ENCODE measurements at places on chromosomes 16 and 17.
A peak's percentile ranks its signal among the peaks of the same experiment; 100 is the strongest.

- no peak for DNase-seq
These were observed 13.8 kb downstream of the CYBC1 start for GRCh38 chr17:82436601-82437324.

DNA sequence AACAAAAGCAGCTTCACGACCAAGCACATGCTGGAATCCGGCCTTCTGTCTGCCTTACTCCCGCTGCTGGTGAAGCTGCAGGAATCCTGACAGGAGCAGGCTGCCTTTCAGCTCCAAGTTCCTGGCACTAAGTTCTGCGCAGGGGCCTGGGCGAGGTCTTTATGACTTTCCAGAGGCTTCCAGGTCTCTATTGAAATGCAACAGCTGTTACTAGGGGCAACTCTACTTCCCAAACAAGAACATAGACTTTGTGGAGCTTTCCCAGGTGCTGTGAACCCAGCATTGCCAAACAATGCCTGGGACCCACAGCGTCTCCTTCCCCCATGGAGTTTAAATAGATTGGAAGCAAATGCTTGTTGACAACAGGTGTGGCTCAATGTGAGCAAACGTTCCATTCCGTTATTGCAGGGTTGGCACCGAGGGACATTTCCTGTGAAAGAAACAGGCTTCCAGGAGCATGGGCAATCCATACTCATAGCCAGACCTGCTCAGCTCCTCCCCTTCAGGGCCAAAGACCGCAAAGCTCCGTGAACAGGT lies 156.0 kb downstream of the CDH13 start:
- DNase-seq, result peak; percentile 3

DNA sequence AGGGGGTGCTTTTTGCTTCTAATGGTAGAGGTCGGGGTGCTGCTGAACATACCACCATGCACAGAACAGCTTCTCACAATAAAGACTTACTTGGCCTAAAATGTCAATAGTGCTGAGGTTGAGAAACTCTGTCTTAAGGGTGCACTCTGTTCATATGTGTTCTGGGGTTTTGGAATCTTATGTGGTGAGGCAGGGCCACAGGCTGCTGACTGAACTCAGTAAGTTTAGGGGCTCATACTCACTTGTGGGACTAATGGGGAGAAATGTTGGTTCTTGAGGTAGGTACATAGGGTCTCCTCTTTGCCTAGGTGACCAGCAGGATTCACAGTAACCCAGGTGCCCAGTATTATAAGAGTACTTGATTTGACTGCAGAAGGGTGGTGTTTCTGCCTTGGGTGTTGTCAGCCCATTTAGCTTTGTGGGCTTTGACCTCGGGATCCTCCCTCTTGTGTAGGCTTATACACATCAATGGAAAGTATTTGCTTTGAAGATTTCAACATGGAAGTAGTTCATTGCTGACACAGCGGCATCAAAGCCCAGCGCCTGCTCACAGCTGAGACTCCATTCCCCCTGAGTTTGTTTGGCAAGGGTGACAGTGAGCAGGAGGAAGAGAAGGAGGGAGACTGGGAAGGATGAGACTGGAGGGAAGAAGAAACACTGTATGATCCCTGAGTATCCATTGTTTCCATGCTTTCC lies 17.2 kb downstream of the SLC7A6 start:
- no peak for DNase-seq

DNA sequence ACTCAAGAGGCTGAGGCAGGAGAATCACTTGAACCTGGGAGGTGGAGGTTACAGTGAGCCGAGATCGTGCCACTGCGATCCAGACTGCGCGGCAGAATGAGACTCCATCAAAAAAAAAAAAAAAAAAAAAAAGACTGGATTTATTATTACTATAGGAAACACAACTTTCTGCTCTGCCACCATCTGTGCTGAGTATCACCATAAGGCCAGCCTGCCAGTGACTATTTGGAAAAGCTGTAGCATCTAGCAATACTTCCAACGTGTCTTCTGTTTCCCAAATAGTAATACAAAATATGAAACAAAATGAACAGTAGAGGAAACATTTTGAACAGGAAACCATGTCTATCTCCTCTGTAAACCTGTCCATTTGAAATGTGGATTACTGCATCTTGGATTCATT lies 43.6 kb upstream of the CRYM start:
- no peak for DNase-seq

DNA sequence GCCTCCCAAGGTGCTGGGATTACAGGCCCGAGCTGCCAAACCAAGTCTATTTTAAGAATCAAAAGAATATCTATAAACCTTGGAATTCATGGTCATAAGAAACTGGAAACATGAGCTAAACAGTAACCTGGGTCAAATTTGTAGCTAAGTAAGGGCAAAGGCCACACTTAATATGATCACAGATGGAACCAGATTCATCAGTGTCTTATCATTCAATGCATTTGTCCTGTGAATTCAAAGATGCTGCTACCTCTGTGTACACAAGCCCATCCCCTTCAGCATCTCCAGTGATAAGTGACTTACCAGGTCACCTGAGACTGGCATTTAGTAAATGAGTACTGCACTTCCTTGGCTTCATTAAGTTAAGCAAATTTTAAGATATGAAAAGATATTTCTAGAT lies 108.1 kb downstream of the SSH2 start:
- DNase-seq, result no peak

DNA sequence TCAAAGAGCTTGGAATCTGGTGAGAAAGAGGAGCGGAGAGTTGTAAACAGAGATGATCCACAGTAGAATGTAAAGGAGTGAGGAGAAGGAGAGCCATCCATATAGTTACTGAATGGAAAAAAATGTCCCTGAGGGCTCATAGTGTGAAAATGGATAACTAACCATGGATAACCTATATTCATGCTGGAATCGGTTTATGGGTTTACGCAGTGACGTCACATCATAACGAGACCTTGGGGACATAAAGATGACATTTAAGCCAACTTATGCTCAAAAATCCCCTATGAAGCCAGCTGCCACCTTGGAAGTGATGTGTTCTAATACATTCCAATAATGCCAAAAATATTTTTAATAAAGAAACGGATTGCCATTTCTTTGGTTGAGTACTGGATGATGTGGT lies 22.5 kb downstream of the IRX6 start:
- no peak for DNase-seq

- DNase-seq, result no peak
These were observed 8.7 kb upstream of the ARHGAP23 start for GRCh38 chr17:38419508-38419981.

- DNase-seq, result no peak
These were observed 25.5 kb upstream of the BEAN1 start for GRCh38 chr16:66401610-66402009.

DNA sequence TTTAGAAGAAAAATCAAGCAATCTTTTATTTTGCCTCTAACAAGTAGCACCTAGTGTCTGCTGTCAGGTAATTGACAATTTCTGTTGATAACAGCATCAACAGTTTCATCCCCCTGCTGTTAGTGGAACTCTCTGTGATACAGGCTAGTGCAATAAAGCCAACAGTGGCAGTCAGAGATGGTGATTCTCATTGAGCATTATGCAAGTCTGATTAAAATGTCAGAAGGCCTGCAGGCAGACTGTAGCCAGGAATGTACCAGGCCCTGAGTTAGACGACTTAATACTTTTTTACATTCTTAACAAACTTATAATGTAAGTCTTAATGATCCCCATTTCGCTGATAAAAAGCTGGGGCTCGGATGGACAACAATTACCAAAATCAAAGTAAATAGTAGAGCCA lies 14.6 kb downstream of the CYLD start:
- no peak for DNase-seq

DNA sequence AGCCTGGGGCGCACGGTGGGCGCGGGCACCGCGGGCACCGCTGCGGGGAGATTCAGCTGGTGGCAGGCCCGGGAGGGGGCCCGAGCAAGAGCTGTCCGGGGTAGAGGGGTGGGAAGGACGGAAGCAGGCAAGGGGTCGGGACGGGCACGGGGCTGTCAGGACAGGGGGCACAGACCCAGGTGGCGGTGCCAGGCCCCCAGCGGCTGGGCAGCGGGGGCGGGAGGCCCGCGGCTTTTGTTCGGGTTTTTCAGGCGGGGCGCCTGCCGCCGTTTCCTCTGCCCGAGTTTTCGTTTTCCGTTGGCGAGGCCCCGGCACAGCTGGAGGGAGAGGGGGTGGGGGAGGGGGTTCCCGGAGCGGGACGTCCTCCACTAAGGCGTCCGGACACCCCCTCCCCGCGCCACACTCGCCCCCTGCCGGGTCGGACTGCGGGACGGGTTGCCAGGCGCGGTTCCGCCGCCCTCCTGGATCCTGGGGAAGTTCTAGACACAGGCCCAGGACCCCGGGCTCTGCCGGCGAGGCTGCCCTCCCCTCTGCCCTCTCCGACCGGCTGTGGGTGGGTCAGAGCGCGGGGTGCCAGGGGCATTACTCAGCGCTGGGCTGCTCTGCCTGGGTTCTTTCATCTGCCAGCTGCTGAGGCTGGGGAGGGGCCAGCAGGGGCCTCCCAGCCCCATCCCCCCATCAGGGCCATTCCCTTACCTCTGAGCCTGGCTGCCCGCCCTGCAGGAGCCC lies 543 bp downstream of the ARHGAP23 start:
- DNase-seq, result peak; percentile 51

GRCh38 chr16:27634779-27635178 lies 84.8 kb downstream of the KATNIP start:
- DNase-seq, result no peak

- peak; percentile 55 for DNase-seq
These were observed 13.7 kb upstream of the LGALS3BP start for GRCh38 chr17:78993241-78993956.

DNA sequence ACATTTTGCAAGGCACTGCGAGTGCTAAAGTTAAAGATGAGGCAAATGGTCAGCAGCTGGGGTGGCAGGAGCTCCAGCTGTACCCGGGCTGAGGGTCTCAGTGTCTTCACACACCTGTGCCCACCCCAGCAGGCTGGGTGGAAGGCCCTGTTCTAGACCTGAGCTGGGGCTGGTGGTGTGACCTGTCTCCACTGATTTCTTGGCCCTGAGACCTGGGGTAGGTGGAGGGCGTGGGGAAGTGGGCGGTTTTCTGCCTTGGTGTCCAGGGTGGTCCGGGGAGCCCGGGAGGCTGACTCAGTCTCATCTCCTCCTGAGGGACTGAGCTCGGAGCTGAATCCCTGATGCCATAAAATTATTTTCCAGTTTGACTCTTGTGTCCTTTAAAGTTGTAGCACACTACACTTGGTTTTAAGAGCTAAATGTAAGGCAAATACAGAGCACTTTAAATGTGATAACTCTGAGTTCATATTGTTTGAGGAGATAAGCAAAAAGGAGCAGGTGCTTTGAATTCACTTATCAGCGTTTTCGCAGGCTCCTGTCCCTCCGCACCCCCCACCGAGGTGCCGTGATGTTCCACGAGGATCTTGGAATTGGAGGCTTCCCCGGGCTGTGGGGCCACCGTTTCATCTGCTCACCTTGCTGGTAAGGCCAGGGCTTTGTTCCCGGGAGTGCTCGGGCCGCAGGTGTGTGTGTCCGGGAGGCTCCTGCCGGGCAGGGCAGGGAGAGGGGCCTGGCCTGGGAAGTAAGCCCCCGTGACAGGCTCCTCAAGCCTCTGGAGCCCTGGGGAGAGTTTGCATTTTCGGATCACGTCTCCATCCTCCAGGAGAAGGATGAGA lies 117.0 kb downstream of the AATF start:
- no peak for DNase-seq

- no peak for DNase-seq
These were observed 11.9 kb downstream of the PITPNC1 start for GRCh38 chr17:67388986-67389385.

DNA sequence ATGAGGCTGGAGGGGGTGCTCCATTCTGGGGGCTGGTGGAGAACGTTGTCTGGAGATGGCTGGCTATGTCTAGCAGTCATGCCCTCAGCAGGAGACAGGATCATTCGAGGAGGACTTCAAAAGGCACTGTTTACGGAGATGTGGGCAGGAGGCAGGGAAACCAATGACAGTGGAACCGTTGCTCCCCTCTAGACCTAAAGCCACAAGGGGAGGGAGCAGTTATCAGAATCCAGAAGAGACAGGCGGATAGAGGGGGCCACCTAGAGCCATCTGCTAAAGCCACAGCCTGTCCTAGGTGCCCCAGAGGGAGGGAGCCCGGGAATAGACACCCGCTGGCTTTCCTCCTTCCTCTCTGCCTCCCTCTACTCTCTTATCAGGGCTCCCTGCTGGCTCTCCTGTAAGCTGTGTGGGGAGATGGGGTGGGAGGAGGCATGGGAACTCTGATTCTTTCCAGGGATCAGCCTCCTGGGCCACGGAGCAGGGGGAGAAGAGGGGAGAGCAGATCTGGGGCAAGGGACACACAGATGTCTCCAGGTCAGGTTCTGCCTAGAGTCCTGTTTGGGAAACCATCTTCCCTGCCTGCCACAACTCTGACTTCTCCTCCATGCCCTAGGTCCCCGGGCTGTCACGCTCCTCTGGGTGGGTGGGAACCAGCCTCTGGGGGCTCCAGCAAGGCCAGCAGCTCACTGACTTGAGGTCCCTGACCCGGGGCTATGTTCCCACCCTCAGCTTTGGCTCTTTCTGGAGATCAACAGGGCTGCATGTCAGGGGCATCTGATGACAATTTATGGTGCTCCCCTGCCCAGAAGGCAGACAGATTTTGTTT lies 42.3 kb downstream of the IRX3 start:
- no peak for DNase-seq

Data from lung microvascular endothelial cell (primary cell).